Bronchial epithelial cell (primary cell): ENCODE measurements at places on chromosomes 7 and 10. TPM values are rescaled to one million over a fixed set of nuclear protein-coding genes. Genes with fewer than 3 reads are reported as not detected.

GRCh38 chr7:100642534-100642907 is 1.2 kb upstream of the TFR2 start:
- no peak for DNase-seq

DNA sequence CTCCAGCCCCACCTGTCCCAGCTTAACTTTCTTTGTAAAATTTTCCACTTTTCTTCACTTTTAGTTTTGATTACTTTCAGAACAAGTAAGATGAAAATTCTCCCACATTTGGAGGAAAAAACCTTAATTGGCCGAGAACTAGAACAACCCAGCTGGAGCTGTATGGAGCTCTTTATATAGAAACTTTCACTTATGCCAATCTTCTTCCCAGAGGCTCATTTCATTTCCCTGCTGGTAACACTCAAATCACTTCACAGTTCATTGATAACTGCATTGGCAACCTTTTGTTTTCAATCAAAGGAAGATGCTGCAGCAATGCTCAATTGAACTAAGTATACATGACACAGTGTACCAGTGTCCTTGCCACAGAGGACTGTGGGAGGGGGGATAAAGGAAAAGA is 176.2 kb upstream of the NOBOX start:
- DNase-seq: no peak

DNA sequence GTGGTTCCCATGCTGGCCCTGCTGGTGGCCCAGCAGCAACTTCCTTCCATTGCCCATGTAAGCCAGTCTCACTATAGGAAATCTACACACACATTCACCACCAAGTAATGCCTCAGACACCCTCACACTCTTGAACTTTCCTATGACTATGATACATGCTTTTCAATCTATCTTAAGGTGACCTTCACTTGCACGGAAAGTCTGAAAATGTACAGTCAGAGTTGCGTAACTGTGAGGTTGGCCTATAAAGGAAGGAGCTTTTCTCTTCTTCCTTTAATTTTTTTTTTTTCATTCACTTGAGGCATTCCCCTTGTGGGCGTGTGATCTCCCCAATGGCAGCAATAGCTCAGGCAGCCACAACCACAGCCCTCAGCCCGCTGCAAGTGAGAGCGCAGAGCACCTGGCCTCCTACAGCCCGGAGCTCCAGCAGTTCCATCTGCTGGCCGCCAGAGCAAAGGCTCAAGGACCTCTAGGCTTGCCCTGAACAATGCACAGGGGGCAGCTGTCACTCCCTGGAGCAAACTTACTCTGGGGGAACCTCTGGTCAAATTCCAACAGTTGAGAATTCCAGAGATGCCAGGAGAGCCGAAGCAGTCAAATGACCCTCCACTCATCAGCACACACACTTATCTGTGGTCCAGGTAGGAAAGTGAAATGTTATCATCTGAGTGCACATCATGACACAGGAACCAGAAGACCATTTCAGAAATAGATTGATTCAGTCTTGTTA is 123.1 kb upstream of the ADO start:
- peak; percentile 33 for DNase-seq

- DNase-seq: no peak
These were observed 316.5 kb upstream of the IMMP2L start for GRCh38 chr7:111878785-111879184.

DNA sequence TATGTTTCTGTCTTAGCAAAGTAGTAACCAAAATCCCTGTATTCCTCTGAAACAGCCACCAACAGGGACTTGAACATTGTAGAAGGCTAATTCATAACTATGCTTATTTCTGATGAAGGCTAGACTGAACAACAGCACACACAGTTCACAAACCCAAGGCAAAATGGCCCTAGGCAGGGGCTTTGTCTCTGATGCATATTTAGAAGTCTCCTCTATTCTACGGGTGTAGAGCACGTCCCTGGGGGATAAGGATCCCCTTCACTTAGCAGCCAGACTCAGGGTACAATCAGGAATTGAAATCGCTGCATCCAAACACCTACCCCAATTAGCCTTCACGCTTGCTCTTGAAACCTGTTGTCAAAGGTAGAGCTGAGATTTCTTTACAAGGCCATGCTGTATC is 45.5 kb downstream of the FGFR2 start:
- no peak for DNase-seq

Gene SPAM1
- total RNA-seq: not detected in 2 replicates

Gene MRC1
- total RNA-seq: under 0.01 TPM in 2 replicates

DNA sequence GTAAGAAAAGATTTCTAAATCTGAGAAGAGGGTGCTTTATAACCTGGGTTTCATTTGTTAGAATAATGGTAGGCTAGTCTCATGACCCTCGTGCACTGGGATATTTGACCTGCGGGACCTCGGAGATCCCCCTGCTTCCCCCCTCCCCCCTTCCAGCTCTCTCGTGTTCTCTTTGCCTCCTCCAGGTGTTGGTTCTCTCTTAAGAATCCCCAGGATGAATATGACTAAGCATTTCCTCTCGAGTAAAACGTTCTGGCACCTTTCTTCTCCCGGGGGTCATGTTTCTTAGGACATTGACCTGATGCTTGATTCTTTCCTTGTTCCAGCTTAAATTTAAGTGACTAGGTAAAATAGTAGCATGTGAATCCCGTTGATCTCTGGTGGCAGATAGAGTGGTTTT is 71.2 kb downstream of the SHH start:
- DNase-seq: peak; percentile 20

Gene VWC2
- total RNA-seq: not detected in 2 replicates

DNA sequence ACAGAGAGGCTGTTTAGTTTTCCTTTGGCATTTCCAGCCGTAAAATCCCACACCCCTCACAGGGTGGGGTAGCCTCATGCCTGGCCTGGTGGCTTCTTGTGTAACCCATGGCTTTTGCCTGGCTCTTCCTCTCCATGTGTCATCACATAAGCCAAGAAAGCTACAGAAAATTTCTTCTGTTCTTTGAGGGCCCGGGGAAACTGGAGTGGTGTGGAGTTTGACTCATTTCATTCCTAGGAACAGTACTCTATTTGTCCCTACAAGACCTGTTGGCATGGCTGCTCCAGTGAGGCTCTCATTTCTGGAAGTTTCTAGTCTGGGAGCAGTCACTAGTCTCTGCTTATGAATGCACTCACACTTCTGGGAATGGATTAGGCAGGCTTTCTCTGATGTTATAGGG is 523.9 kb downstream of the SUGCT start:
- peak; percentile 31 for DNase-seq

DNA sequence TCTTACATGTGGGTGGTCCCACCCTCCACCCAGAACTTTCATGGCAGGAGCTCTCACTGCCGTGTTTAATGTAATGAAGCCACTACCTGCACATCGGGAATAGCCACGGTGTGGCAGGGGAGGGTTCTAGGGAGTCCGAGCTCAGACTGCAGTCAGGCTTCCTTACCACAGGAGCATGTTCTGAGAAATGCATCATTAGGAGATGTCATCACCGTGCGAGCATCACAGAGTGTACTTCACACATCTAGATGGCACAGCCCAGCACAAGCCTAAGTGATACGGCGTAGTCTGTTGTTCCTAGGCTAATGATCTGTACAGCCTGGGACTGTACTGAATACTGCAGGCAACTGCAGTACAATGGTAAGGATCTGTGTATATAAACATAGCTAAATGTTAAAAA is 153.0 kb upstream of the LANCL2 start:
- DNase-seq: no peak

DNA sequence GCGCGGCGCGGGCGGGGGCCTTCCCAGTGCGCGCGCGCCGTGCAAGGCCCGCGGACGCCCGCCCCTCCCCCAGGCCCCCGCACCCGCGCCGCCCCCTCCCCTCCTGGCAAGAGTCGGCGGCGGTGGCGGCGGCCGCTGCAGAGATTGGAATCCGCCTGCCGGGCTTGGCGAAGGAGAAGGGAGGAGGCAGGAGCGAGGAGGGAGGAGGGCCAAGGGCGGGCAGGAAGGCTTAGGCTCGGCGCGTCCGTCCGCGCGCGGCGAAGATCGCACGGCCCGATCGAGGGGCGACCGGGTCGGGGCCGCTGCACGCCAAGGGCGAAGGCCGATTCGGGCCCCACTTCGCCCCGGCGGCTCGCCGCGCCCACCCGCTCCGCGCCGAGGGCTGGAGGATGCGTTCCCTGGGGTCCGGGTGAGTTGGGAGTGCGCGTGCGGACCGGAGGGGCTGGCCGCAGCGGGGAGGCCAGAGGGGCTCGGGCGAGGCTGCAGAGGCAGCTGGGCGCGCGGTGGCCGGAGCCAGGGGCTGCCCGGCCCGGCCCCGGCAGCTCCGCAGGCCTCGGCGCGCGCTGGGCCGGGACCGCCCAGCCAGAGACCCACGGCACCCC is at the start of gene BMPR1A:
BMPR1A (plus strand) TSS at position 109 of the 602 bp plus-strand sequence. CDS start 119,400 bp downstream, outside the sequence.
- peak; percentile 54 for DNase-seq

- peak; percentile 61 for DNase-seq
These were observed 1.8 kb downstream of the SNCG start for GRCh38 chr10:86960003-86960862.

- no peak for DNase-seq
These were observed 9.8 kb downstream of the KCTD7 start for GRCh38 chr7:66638309-66639099.

Gene GNG11
- 0.26 and 0.38 TPM in 2 replicates for total RNA-seq

DNA sequence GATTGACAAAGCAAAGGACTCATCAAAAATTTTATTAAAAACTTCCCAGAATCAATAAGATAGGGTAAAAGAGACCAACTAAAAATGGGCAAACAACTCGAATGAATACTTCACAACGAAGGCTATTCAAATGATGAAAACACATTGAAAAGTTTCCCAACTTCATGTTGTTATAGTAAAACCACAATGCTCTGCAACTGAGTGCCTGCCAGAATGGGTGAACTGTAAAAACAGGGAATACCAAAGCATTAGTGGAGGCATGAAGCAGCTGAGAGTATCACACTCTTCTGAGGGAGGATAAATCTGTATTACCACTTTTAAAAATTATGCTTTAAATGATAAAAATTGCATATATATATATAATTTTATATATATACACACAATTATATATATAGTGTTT is 1214.7 kb downstream of the SORCS3 start:
- no peak for DNase-seq

Gene HPS1
- 15.8 and 26.9 TPM in 2 replicates for total RNA-seq

- peak; percentile 41 for DNase-seq
These were observed at the start of gene RADIL for GRCh38 chr7:4883372-4884144. Gene RADIL (minus strand): TSS chr7:4883716. CDS start chr7:4878139, 5,577 bp downstream.

DNA sequence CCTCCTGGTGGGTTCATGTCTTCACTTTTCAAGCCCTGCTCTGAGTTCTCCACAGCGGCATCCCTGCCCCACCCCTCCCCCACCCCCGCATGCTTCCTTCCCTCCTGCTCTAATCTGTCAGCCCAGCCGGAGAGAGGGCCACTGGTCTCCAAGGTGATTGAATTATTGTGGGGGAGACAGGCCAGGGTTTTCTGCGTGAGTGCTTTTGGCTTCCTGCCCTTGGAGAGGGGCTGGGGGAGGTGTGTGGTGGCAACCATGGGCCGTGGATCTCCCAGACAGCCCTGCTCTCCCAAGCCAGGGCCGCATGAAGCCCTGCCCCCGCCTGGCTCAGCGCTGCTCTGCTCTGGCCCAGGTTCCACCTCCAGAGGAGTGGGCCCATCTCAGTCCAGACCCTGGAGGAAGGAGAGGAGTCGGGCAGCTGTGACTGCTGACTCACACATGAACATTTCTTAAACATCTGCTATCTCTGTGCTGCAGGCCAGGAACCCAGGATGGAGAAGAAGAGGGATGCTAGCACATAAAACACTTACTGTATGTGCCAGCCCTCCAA is 109.9 kb downstream of the ZMIZ1 start:
- no peak for DNase-seq

DNA sequence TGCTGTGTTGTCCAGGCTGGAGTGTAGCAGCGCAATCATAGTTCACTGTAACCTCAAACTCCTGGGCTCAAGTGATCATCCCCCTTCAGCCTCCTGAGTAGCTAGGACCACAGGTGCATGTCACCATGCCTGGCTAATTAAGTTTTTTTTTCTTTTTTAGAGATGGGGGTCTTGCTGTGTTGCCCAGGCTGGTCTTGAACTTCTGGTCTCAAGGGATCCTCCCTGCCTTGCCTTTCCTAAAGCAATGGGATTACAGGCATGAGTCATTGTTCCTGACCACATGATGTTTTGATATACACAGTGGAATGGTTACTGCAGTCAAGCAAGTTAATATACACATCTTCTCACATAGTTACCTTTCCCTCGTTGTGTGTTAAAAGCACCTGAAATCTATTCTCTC is 140.3 kb downstream of the GPR85 start:
- no peak for DNase-seq

- peak; percentile 34 for DNase-seq
These were observed 391.8 kb upstream of the ETV1 start for GRCh38 chr7:14381306-14381705.

Gene NEUROG3
- total RNA-seq: not detected in 2 replicates

GRCh38 chr7:28836716-28837115 is 121.4 kb downstream of the TRIL start:
- DNase-seq: no peak

Gene CNPY1
- not detected in 2 replicates for total RNA-seq

DNA sequence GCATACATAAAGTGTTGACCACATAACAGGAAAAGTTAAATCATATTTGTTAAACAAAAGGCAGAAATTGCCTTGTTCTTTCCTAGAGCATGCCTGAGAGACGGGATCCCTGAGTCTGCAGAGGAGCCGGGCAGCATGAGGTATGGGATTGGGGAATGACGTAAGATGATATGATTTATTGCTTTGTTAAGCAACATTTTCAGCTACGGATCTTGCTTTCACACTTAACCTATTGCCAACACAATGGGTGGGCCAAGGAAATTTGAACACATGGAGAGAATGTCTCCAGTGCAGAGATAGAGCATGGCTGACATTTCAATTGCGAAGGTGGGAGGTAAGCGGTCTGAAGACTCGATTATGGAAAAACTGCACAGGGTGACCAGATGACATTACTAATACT is 76.7 kb downstream of the EMX2 start:
- no peak for DNase-seq

GRCh38 chr10:34606890-34607289 is 208.2 kb downstream of the PARD3 start:
- no peak for DNase-seq

DNA sequence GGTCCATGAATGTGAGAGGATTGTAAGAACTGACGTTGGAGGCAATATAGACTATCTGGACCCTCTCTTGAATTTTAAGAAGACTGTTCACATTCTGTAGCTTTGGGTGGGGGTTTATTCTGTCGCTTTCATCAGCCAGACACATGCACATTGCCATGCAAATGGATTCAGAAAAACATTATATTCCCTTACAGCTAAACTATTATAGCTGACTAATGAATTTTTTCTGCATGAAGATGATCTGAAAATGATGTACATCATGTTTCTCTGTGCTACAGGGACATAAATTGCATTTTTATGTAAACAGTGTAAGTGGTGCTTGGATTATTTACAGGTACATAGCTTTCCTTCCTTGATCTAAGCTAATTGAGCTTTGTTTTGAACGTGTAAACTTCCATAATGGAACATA is 1.5 kb downstream of the MET start:
- DNase-seq: no peak

Gene ZNF425
- total RNA-seq: 3.7 TPM in 2 replicates

- DNase-seq: no peak
These were observed 351.8 kb upstream of the ETV1 start for GRCh38 chr7:14341200-14341775.

Gene ENKUR
- 0.13 and 0.26 TPM in 2 replicates for total RNA-seq

- no peak for DNase-seq
These were observed 581.4 kb downstream of the TNS3 start for GRCh38 chr7:47000561-47000960.
